ENCODE measurements at places on chromosomes 5 and 9.

DNA sequence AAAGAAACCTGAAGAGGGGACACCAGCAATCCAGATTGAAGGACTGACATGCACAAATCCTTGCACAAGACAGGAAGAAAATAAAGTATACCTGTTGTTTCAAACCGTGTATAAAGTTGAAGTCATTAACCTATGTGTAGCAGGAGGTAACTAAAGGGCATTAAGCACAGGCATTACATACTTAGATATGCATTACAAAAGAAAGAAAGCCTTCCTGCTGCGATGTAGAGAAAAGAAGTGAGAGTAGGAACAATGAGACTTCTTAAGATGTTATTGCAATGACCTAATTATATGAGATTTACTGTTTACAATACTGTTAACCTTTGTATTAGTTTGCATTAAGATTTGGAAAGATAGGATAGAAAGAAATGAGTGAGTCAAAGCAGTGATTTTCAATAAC, 308.9 kb upstream of the PTPRD start:
- no peak for DNase-seq

- DNase-seq, result no peak
Observed at GRCh38 chr5:67652201-67652600, 455.6 kb upstream of the CD180 start.

DNA sequence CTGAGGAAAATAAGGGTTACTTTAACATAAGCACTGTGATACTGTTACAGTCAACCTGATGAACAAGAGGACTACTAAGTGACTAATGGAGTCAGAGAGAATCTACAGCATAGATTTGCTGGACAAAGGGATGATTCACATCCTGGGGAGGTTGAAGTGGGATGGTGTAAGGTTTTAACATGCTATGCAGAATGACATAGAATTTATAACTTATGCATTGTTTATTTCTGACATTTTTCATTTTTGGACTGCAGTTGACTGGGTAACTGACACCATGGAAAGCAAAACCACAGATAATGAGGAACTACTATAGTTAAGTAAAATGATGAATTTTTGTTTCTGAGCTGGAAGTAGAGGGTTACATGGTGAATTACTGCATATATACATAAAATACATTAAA, 389.2 kb downstream of the MAT2B start:
- peak; percentile 34 for DNase-seq

DNA sequence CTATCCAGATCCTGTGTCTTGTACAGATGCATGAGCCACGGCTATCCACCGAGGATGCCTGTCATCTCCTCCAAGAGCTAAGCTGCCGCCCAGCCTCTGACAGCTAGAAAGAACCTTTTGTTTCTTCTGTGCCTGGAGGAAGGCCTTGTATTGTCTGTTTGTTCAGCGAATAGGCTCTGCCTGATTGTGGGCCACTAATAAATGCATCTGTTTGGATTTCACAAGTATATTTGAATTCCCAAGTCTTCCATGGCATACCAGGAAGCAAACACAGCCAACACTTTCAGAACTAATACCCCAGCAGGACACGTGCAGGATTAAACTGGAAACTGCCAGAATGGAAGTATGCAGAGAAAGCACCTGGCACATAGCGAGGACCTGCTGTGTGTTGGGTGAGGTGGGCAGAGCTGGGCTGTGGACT, 92.7 kb upstream of the NEURL1B start:
- no peak for DNase-seq

DNA sequence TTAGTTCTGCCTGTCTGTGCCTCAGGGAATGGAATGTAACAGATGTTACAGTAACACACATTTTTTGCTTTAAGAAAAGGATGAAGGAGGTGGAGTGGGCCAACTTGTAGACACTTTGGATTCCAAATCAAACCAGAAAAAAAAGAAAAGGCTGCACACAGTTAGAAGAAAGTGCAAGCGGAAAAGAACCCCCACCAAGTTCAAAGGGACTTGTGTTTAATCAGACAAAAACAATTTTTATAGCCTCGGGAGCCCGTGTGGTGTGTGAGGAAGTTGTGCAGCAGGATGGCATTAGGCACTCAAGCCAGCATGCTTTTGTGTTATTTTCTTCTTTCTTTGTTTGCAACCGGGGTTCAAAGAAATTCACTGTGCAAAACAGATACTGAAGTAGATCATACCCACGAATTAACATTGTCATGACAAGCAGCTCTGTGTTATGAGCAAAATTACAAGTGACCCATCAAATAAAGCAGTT, 189.5 kb downstream of the SEMA5A start:
- DNase-seq, result peak; percentile 51

GRCh38 chr5:131536850-131537448, 98.1 kb downstream of the RAPGEF6 start:
- DNase-seq, result no peak

GRCh38 chr9:115057559-115057958, 60.4 kb downstream of the TNC start:
- DNase-seq, result peak; percentile 88

- DNase-seq, result peak; percentile 18
Observed at GRCh38 chr5:81590498-81591384, 160.2 kb downstream of the SSBP2 start.

DNA sequence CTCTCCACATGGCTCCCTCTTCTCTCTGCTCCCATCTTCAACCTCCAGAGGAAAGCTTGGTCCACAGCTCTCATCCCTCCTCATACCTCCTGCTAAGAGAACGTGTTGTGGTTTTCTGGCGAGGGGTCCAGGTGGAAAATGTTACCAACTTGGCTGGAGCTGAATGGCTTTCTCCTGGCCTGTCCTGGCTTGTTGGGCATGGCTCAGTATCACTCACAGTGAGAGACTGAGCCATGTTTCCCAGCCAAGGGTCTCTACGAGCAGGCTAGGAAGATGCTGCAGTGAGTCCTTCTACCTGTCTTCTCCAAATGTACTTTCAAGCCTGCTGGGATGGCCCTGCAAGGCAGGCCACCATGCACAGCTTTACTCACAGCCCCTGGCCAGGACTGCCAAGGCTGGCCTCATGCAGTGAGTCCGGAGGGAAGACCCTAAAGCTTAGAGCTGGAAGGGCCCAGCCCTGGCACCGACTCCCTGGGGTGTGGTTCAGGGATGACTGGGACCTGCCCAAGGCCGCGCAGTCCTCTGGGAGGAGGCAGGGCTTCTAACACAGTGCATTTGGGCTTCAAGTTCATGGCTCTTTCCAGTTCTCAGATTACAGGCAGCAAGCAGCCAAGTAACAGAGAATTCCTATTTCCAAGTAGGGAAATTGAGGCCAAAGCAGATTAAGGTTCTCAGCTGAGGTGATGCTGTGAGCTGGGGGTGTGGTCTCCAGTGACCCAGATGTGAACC, 59.5 kb downstream of the COL27A1 start:
- DNase-seq, result no peak

DNA sequence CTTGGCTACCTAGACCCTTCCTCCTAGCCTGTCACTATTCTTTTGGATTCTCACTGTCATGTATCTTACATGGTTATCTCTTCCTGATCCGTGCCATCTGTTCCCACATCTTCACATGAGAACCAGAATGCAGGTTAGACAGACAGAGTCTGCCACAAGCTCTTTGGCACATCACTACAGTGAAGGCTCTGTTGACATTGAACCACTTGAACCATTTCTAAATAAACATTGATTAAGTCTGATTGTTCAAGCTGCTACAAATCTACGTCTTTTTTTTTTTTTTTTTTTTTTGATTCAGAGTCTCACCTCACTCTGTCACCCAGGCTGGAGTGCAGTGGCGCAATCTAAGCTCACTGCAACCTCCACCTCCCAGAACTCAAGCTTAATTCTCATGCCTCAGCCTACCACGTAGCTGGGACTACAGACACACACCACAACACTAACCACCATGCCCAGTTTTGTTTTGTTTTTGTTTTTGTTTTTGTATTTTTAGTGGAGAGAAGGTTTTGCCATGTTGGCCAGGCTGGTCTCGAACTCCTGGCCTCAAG, 85.1 kb upstream of the LRRTM2 start:
- DNase-seq, result no peak

- DNase-seq, result no peak
Observed at GRCh38 chr5:54257366-54258118, 52.8 kb downstream of the ARL15 start.

DNA sequence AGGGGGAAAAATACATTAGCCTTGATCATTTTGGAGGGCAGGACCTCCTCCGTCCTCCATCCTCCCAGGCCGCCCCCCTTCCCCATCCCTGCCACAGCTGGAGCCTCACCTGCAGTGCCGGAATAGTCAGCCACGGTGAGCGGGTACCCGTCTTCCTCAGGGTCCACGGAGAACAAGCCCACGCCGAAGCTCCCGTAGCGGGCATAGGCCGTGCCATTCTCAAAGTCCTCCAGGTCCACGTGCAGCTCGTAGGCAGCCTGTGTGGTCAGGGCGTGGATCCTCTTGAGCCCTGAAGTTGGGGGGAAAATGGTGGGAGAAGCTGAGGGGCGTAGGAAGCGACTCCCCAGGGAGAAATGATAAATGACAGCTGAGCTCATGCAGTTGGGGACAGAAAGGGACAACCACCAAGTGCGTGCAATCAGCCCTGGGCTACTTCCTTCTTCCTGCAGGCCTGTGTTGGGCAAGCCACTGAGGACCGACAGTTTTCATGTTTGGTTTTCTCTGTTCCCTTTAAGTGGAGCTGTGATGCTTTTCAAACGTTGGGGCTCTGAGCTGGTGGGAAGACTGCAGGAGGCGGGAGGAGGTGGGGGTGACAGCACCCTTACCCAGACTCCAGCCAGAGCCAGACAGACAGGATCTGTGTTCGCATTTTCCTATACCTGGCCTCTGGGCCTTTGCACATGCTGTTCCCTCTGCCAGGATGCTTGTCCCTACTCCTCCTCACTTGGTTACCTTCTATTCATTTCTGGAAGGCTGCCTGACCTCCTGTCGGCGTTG, 8.7 kb upstream of the QRFP start:
- no peak for DNase-seq

DNA sequence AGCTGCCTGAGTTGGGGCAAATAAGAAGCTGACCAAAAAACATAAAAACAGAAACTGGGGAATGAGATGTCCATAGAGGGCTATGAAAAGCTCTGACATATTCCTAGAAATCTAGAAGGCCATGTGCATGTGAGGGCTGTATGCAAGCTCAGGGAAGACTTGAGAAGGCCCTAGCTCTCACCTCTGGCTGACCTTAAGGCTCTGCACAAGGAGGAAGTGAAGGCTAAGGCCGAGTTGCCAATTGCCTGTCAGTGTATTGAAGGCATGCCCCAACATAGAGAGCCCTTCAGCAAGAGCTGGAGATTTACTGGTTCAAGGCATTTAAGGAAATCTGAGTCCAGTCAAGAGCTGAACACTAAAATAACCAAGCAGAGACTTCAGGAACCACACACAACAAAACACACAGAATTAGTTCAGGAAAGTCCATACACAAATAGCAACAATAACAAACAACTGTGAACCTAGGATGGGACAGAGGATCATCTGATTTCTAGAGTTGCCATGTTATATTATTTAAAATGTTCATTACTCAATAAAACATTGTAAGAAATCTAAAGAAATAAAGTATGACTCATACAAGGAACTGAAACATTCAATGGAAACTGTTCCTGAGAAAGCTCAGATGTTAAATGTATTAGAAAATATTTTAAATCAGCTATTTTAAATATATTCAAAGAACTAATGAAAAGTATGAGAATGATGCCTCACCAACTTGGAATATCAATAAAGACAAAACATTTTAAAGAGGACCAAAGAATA, 161.8 kb downstream of the AUH start:
- no peak for DNase-seq

DNA sequence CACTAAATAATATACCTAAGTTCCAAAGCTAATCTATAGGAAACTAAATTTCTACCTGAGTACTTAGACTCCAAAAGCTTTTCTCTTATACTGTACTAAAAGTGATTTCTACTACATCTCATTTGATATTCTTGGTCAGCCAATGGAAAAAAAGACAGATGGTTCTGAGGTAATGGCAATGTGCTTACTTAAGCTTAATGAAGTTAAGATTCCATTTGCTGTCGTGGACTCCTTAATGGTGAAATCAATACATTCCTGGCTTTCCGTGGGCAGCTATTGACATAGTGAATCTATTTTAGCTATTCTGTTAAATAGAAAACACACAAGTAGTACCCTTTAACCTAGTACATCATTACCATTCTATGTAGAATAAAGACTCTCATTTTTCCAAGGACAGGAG, 1825.6 kb upstream of the CDH9 start:
- DNase-seq, result no peak

GRCh38 chr9:137146527-137146918, 7.6 kb downstream of the GRIN1 start:
- no peak for DNase-seq

- DNase-seq, result no peak
Observed at GRCh38 chr5:53035868-53036381, 46.8 kb downstream of the ITGA2 start.

- no peak for DNase-seq
Observed at GRCh38 chr5:26761446-26761845, 276.9 kb downstream of the CDH9 start.

- peak; percentile 23 for DNase-seq
Observed at GRCh38 chr9:112601636-112602035, 115.0 kb downstream of the KIAA1958 start.

DNA sequence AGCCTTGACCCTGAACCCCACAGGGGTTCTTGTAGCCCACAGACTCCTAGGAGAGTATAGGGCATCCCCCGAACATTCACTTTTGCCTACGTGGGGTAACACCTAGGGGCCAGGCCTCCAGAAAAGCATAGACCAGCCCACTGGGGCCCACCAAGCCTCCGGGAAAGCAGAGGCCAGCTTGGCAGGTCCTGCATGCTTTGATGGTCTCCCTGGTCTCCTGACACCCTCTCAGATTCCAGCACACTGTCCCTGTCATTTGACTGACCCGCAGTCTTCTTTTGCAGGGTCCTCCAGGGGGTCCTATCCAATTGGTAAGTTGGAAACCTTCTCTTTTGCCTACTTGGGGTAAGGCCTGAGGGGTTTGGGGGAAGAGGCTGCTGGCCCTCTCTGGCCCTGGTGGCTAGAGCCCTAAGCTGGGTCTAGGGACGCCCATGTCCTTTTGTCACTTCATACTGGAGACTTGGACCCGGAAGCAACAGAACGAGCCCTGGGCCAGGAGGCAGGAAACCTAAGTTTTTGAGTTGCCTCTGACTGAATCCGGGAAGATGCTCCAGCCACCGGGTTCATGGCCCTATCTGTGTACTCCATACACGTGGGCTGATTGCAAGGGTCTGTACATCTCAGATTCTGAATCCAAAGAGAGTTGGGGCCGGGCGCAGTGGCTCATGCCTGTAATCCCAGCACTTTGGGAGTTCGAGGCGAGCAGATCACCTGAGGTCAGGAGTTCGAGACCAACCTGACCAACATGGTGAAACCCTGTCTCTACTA, 20.9 kb upstream of the ORM1 start:
- DNase-seq, result no peak

GRCh38 chr9:104968025-104968982, 40.3 kb upstream of the ABCA1 start:
- DNase-seq, result peak; percentile 93

GRCh38 chr5:111251921-111252320, 27.7 kb downstream of the CAMK4 start:
- no peak for DNase-seq

DNA sequence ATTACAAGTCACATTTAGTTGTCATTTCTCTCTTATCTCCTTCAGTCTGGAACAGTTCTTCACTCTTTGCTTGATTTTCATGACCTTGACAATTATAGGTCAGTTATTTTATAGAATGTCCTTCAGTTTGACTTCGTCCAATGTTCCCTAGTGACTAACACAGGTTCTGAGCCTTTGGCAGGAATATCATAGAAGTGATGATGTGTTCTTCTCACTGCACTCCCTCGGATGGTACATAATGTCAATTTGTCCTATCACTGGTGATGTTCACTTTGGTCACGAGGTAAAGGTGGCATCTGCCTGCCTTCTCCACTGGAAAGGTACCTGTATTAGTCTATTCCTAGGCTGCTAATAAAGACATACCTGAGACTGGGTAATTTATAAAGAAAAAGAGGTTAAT, 126.0 kb upstream of the PTPN3 start:
- DNase-seq, result no peak

- DNase-seq, result no peak
Observed at GRCh38 chr9:87865626-87866025, 17.1 kb upstream of the SPATA31E1 start.

All from astrocyte of the hippocampus (primary cell).